ENCODE measurements at places on chromosomes 13 and 19.

GRCh38 chr13:108830916-108831315 lies 201.5 kb downstream of the MYO16 start:
- DNase-seq = no peak

DNA sequence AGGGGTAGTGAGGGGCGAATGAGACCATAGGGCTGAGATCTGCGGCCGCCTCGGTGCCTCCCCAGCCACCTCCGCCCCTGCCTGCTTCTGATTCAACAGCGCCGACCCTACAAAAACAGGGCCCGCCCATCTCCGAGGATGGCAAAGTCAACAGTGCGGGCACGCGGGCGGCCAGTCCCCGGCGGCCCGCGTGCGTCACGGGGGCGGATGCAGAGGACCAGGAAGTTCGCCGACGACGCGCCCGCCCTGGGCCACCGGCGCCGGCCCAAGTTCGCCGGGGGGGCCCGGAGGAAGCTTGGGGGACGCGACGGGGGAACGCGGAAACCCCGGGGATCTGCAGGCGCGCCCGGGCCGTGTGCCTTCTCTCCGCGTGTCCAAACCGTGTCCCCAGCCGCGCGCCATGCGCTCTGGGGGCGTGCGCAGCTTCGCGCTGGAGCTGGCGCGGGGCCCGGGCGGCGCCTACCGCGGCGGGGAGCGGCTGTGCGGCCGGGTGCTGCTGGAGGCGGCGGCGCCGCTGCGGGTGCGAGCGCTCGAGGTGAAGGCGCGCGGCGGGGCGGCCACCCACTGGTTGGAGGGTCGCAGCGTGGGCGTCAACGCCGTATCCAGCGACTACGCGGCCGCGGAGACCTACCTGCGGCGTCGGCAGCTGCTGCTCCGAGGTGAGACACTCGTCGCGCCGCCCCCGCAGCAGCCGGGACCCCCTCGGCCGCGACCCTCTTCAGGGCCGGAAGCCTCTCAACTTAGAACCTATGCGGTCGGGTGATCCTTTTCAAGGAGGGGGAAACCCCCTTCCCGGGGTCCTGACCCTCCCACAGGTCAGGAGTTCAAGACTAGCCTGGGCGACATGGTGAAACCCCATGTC lies 6.8 kb upstream of the ARRDC2 start:
- DNase-seq = peak; percentile 69

GRCh38 chr13:28754698-28755545 lies 36.2 kb upstream of the SLC46A3 start:
- no peak for DNase-seq

DNA sequence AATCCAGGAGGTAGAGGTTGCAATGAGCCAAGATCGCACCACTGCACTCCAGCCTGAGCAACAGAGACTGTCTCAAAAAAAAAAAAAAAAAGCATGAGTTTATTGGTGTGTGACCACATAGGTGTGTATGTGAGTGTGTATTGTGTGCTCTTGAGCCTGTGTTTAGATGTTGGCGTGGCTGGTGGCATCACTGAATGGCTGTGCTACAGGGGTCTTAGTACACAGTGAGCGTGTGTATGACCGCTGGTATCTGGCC lies 2.5 kb downstream of the SLC1A5 start:
- DNase-seq = no peak

- no peak for DNase-seq
These were observed 532.7 kb downstream of the RFC3 start for GRCh38 chr13:34350671-34351070.

DNA sequence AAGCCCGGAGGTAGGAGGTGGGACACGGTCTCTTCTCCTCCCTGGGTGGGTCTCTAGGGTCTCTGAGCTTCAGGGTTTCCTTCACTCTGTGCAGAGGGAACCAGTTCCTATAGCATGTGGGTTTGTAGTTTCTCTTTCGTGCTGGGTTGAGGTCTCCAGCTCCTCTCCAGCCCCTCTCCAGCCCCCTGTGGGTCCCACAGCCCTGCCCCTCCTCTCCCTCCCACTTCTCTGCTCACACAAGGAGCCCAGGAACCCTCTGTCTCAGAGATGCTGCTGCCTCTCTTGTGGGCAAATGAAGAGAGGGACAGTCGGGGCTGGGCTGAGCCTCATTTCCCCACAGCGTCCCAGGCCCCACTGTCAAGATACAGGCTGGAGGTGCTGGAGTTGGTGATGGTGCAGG lies 1.4 kb downstream of the SIGLEC7 start:
- no peak for DNase-seq

DNA sequence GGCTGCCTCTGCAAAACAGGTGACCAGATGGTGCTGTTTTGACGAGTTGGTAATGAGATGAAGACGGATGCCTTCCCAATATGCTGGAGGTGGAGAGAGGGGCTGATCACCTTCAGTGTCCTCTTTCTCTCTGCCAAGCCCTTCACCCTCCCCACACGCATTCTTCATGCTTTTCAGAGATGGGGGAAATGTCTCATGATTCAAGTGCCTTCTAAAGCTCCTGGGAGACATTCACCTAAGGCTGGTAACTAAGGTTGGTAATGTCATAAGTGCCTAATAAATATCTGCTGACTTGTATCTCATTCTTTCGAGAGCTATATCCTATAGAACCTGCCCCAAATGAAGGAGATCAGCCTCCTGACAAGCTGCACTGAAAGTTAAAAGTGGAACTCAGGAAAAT lies 86.2 kb upstream of the MBNL2 start:
- no peak for DNase-seq

GRCh38 chr19:47111682-47112165 lies 1.9 kb downstream of the ZC3H4 start:
- DNase-seq = no peak

DNA sequence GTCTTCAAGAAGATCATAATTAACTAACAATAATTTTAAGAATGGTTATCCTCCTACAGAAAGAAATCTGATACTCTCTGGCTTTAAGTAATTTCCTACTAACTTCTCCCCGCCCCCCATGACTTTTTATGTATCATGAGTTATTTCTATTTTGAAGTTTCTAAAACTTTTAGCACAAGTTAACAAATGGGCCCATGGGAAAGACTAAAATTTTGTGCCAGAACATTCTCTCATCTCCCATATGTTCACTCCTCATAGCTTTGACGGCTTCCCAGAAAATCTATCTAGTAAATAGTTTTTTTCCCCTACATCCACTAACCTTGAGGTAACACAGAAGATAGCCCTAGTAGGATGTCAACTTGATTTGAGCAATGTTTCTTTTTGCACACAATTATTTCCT lies 148.3 kb downstream of the POSTN start:
- DNase-seq = no peak

GRCh38 chr19:31595521-31595920 lies 246.3 kb upstream of the TSHZ3 start:
- DNase-seq = no peak

DNA sequence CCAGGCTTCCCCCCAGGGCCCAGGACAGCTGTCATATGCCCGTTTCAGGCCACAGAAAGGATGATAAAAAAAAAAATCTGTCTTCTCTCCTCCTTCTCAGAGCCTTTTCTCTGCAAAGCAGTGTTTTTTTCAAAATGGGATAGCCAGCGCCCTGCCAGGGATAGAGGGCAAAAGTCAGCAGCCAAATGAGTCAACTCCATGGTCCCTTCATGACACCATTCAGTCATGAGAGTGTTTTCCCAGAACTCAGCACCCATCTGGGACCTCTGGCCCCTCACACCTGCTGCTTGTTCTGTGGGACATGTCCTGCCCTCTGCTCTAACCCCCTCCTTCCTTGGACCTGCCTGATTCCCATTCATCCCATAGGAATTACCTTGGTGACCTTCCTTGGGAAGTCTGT lies 95.0 kb downstream of the CYSLTR2 start:
- no peak for DNase-seq

DNA sequence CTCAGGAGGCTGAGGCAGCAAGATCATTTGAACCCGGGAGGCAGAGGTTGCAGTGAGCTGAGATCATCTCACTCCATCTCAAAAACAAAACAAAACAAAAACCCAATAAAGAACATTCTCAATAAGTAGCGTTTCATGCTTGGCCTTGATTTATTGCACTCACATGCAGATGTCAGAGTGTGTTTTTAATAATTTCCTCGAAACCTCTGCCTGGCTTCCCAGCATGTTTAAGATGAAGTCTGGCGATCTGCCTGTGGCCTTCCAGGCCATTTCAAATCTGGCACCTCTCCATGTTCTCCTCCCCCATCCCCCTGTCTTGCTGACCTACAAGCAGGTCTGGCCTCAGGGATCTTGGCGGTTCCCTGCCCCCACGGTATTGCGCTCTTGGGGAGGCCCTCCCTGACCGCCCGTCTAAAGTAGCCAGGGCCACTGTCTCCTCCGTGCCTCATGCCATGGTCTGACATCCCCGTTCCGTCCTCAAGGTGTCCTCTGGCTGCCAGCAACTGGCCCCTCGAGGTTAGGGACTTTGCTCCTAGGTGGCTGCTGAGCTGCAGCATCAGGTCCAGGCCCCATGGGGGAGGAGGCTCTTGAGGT lies 1.6 kb downstream of the WDR88 start:
- DNase-seq = no peak

DNA sequence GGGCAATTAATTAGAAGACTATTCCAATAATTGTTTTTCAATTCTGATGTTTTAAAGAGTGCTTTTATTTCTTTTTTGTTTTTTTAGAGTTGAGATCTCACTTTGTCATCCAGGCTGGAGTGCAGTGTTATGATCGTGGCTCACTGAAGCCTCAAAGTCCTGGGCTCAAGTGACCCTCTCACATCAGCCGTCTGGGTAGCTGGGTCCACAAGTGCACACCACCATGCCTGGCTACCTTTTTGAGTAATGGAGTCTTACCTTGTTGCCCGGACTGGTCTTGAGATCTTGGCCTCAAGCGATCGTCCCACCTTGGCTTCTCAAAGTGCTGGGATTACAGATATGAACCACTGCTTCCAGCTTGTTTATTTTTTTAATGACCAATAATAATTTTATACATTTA lies 207.8 kb downstream of the NDFIP2 start:
- no peak for DNase-seq

DNA sequence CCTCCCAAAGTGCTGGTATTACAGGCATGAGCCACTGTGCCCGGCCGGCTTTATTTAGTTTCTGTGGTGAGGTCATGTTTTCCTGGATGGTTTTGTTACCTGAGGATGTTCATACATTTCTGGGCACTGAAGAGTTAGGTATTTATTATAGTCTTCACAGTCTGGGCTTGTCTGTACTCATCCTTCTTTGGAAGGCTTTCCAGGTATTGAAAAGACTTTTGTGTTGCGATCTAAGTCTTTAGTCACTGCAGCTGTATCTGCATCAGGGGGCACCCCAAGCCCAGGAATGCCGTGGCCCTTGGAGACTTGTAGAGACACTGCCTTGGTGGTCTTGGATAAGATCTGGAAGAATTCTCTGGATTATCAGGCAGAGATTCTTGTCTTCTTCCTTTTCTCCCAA lies 12.8 kb downstream of the BLOC1S3 start:
- DNase-seq = no peak

GRCh38 chr19:29683009-29683408 lies 17.7 kb downstream of the PLEKHF1 start:
- DNase-seq = no peak

DNA sequence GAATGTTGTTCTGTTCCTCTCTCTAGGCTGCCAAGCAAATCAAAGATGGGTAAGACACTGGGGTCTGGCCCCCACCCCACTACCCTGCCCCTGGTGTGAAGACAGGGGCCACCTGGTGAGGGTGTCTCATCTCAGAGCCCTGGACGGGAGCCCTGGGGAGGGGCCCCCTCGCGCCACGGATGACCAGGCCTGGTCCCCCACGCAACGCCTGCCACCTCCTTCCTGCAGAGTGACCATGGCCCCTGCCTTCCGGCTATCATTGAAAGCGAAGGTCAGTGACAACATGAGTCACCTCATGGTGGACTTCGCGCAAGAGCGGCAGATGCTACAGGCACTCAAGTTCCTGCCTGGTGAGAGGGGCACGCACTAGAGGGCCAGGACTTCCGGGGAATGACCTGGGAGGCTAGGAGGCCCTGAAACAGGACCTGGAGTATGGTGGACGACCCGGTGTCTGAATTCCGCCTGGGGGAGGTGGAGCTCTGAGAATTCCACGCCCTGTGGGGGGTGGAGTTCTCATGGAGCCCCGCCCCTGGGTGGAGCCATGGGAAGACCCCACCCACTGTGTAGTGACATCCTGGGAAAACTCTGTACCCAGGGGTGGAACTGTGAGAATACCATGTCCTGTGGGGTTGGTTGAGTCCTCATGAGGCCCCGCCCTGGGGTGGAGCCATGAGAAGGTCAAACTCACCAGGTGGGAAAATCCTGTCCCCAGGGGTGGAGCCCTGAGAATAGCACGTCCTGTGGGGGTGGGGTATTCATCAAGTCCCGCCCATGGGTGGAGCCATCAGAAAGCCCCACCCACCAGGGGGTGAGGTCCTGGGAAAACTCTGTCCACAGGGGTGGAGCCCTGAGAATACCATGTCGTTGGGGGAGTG lies 6.1 kb downstream of the FSD1 start:
- no peak for DNase-seq

DNA sequence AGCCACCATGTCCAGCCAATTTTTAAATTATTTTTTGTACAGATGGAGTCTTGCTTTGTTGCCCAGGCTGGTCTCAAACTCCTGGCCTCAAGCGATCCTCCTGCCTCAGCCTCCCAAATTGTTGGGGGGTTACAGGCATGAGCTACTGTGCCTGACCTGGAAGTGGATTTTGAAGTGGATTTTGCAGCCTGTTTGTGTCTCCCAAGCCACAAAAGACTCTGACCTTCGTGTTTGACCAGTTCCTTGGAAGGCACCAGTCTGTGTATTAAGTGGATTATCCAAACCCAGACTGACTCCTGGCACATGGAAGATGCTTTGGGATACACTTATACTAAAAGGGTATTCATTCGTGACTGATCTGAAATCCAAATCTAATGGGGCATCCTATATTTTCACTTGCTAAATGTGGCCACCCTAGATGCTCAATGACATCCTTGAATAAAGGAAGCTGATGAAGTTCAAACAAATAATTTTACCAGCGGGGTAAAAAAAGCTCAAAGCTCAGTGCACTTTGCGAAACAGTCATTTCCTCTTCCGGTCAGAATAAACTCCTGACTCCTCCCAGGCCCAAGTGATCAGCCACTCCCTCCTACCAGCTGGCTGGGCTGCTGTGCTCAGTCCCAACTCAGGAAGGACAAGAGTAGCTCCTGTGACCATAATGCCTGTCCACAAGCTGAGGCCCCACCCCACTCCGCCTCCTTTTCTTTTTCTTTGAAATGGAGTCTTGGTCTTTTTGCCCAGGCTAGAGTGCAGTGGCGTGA lies 32.6 kb upstream of the GATAD2A start:
- DNase-seq = no peak

GRCh38 chr13:113783200-113783881 lies 24.3 kb downstream of the TMEM255B start:
- DNase-seq = no peak

DNA sequence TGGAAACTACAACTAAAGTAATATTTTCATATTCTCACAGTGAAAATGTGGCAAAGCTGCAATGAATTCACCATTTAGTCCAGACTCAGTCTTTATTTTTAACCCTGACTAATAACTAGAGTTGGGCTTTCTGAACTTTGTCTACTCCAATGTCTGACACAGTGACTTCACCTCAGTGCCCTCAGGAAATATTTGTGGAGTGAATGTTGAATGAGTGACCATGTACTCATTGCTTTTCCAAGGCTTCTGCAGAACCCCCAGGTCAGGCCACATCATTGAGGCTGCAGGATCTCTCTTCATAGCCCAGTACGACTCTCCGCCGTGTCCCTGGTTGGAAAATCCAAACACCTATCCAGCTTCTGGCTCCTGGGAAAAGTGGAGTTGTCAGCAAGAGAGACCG lies 1.8 kb downstream of the ZNF175 start:
- DNase-seq = no peak

GRCh38 chr19:18717601-18718000 lies 34.1 kb downstream of the CRTC1 start:
- no peak for DNase-seq

- DNase-seq = no peak
These were observed 389.2 kb downstream of the NDFIP2 start for GRCh38 chr13:79870123-79870522.

Measured in amniotic stem cell (primary cell).